Erythroblast (primary cell): ENCODE measurements at places on chromosomes 6 and 20.

DNA sequence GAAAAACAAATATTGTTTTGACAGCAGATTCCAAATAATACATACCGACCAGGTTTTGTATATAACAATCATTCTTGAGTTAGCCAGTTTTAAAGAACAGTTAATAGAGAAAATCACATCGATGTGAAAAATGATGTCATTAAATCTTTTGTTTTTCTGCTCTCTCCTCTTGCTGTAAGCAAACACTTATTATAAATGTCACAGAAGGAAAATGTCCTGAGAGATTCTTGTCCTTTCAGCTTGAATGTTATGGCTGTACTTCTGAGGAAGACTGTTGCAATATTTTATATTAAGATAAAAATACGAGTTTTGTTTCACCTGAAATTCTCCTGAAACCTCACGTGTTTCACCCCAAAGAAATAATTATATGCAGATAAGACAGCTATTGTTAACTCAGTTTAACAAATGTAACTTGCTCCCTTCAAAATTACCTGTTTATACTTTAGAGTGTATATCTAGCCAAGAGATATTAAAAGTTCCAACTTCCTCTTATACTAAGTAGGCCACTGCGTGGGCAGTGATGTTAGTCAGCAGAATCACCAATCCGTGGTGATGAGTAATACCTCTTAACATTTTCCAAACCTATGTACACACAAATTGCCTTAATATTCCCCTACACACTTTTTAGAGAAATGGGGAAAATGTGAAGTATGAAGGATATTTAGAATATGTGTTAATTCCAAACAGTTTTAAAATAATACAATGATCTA lies 1111.4 kb upstream of the CITED2 start:
- DNase-seq, result no peak

- no peak for DNase-seq
Measured at GRCh38 chr20:59232618-59233017, 67.8 kb upstream of the EDN3 start.

DNA sequence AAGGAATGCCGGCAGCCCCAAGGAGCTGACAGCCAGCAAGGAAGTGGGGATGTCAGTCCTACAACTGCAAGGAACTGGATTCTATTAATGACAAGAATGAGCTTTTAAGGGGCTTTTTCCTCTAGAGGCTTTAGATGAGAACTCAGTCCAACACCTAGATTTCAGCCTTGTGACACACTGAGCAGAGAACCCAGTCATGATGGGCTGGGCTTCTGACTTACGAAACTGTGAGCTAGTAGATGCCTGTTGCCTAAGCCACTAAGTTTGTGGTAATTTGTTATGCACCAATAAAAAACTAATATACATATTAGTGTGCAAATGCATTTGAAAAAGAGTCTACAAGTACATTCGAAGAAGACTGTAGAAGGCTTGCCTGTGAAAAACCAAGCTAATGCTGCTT lies 263.3 kb downstream of the SOX4 start:
- DNase-seq, result no peak

DNA sequence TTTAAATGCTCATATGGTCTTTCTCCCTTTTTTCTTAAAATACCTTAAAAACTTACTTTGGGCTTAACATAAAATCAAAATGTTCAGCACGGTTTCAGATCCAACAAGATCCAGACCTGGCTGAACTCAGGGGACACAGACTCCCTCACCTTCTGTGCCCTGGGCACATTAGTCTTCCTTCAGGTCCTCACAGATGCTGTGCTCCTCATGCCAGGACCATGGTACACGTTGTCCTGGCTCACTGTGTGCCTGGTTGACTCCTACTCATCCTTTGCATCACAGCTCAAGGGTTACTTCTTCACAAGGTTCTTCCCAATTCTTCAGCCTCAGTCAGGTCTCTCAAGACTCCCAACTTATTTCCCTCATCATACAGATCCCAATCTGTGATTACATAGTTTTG lies 73.6 kb upstream of the TCF21 start:
- DNase-seq, result no peak

DNA sequence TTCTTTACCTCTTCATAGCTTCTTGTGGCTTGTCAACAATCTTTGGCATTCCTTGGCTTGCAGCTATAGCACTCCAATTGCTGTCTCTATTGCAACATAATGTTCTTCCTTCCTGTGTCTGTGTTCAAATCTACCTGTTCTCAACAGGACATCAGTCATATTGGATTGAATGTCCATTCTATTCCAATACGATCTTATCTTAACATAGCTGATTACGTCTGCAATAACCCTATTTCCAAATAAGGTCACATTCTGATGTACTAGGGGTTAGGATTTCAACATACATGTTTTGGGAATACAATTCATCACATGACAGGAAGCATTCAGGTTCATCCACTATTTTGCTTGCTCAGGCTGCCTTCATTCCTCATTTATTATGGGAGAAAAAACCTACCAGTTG lies 684.4 kb upstream of the CITED2 start:
- no peak for DNase-seq

GRCh38 chr6:9999796-10000195 lies 415.1 kb downstream of the TFAP2A start:
- DNase-seq, result no peak

DNA sequence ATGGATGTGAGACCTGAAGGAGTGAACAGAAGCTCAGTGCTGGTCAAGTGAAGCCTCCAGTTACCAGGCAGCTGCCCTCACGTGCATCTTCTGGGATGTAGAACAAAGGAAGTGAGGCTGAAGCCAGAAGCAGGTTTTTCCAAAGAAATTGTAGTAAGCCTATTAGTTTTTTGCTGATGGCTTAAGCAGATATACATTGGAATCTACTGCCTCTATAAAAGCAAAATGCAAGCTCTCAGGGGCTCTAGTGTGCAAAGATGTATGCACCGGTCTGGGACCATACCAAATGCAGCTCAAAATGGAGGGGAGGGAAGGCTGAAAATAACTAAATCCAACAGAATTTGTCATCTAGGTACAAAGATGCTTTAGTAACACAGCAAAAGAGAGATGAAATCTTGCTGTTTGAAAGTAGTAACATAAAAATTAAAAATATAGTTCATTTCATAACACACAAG lies 77.0 kb downstream of the DTNBP1 start:
- no peak for DNase-seq

GRCh38 chr20:53678315-53678989 lies 84.8 kb upstream of the ZNF217 start:
- no peak for DNase-seq

DNA sequence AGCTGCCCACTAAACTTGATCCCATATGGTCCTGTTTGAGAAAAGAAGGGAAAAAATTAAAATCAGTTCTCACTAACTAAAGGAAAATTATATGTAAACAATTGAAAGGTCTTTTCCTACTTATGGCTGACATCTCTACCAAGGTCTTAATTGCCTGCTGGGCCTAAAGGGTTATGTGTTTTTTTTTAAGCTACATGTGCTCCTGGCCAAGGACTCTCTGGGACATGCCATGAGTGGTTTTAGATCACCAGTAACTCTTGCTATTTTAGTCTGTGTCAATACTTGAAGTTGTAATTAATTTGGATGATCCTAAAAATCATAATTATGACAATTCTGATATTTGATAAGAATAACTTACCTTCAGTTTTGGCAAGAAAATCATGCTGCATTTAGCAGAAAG lies 35.9 kb upstream of the EYA4 start:
- no peak for DNase-seq

DNA sequence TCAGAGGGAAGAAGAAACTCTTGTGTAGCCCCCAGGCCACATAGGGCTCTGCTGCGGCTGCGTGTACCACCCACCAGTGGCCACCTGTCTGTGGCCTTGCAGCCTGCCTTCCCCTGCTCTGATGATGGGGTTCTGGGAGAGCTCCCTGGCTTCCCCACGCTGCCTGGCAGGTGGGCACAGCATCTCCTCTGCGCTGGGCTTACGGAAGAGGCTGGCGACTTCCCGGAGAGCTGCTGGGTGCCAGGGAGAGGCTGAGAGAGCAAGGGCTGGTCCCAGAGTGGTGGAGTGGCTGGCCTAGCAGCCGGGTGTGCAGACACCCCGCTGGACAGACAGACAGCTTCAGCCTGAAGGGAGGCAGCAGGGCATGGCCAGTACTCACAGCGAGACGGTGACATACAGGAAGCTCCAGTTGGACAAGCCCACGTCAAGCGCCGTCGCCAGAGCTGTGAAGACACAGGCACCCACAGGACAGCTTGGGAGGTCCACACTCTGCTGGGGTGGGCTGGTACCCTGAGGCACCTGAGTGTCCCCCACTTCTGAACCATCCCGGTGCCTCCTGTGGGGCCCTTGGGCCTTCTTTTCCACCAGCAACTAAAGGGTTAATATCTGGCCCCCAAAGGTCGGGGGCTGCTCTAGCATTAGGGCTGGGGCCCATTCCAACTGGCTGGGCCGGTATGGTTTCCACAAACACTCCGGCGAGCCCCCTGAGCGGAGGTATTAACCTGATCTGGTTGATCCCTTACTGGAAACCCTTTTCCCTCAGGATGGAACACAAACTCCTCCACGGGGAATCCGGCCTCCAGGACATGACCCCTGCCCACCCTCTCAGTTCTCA lies 48.1 kb upstream of the CDH22 start:
- no peak for DNase-seq

- no peak for DNase-seq
Measured at GRCh38 chr20:53891306-53891894, 179.0 kb downstream of the BCAS1 start.

DNA sequence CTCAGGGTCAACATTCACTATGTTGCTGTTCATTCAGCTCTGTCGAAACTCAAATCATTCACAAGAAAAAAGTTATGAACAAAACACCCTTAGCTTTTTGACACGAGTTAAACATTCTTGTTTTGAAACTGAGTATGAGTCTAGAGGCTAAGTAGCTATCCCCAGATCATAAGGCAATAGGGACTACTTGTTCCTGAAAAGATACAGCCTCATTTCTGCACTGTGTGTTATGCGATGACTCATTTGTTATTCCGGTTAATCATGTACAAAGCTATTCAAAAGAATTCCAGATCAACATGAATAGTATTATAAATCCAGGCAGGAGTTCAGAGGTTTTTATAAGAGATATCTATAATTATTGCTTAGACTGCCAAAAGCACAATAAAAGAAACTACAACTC lies 908.0 kb downstream of the QKI start:
- no peak for DNase-seq

DNA sequence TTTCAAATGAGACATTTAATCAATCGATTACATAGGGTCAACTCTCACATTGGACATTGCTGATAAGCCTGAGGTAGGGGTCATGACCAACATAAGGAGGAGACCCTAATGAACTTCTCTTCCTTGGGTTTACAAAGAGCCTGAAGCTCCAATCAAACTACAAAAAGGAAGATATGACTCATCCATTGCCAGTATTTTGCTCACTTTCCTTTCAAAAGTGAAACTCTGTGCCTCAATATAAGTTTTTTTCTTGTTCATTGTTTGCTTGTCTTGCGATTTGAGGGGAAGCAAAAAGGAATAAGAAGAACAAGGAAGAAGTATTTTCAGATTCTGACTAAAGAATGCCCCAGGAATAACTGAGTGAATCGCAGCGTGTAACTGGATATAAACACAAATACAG lies 38.8 kb upstream of the KHDRBS2 start:
- DNase-seq, result no peak

DNA sequence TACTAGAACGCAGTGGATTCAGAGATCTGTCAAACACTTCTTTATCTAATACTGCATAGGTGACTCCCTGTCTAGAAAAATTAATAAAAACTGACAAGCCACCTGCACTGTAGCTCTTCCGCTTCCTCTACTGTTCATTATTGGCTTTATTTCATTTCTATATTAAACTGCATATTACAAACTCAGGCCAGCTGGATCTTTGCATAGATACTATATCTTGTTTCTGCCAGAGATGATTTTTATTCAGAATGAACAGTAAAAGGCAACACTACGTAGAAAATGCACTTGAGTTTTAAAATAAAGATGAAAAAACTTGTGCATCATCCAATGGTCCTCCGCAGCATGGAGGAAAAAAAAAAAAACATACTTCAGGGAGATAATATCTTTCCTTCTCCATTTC lies 508.3 kb downstream of the PRKN start:
- DNase-seq, result no peak

GRCh38 chr6:111555036-111555435 lies 50.6 kb downstream of the TRAF3IP2 start:
- DNase-seq, result no peak

- no peak for DNase-seq
Measured at GRCh38 chr6:151590742-151591141, 96.9 kb downstream of the CCDC170 start.

DNA sequence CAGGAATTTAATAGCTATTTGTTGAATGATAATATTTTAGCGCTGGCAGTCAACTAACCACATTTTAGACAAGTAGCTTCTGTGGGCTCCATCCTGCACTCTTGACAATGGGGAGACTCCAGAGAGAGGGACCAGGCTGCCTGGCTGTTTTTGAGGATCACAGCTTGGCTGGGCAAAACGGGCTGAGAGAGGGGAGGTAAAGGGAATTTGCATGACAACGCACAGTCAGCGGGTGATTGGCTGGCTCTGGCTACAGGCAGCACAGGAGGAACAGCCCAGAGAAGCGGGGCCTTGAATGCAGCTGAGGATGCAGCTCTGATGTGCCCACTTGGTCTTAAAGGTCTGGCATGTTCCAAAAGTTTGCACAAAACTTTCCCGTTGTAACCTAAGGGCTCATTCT lies 41.2 kb downstream of the LRFN2 start:
- DNase-seq, result no peak
